ENCODE measurements at places on chromosomes 3 and 15. TPM values are rescaled to one million over a fixed set of nuclear protein-coding genes. Genes with fewer than 3 reads are reported as not detected.

DUOXA1 gene
- 0.23 TPM for total RNA-seq

SLC24A5 gene
- total RNA-seq: 0.08 TPM

GOLGA8M gene
- total RNA-seq: not detected

- no peak for ATAC-seq
These were observed 139.1 kb downstream of the RTP4 start for GRCh38 chr3:187507266-187507665.

GRCh38 chr3:197908957-197909701, 40.9 kb upstream of the RPL35A start:
- no peak for ATAC-seq

- no peak for ATAC-seq
These were observed 83.1 kb downstream of the CPN2 start for GRCh38 chr3:194267744-194268653.

Measured in motor neuron (in vitro differentiated cells).